ENCODE measurements at places on chromosomes 11 and 22. TPM values are rescaled to one million over a fixed set of nuclear protein-coding genes. Genes with fewer than 3 reads are reported as not detected.

IFITM10 gene
- 49.2 TPM for total RNA-seq

CHRM4 gene
- total RNA-seq, result not detected

HEPACAM gene
- total RNA-seq, result 0.68 TPM

PRR33 gene
- total RNA-seq, result not detected

OR51B4 gene
- total RNA-seq, result 0.42 TPM

GGTLC2 gene
- total RNA-seq, result not detected

PATE4 gene
- not detected for total RNA-seq

STK33 gene
- total RNA-seq, result 13.1 TPM

OR51G1 gene
- total RNA-seq, result not detected

MRGPRE gene
- 0.81 TPM for total RNA-seq

VPREB1 gene
- total RNA-seq, result not detected

KCNQ1 gene
- 63.0 TPM for total RNA-seq

IL18 gene
- 20.0 TPM for total RNA-seq

RAB3IL1 gene
- 14.9 TPM for total RNA-seq

GRIA4 gene
- total RNA-seq, result not detected

WBP2NL gene
- 4.2 TPM for total RNA-seq

MICAL2 gene
- 215 TPM for total RNA-seq
